Placental epithelial cell (primary cell): ENCODE measurements at places on chromosomes 5 and 9. TPM values are rescaled to one million over a fixed set of nuclear protein-coding genes. Genes with fewer than 3 reads are reported as not detected.

PCDHGC4 gene
- 0.54 and 2.4 TPM in 2 replicates for total RNA-seq

FBXW11 gene
- total RNA-seq, result 54.6 and 59.6 TPM in 2 replicates

HACD4 gene
- total RNA-seq, result 25.9 and 30.0 TPM in 2 replicates

LRRTM2 gene
- total RNA-seq, result not detected in 2 replicates

ISOC1 gene
- total RNA-seq, result 17.3 and 28.2 TPM in 2 replicates

TMOD1 gene
- total RNA-seq, result not detected in 2 replicates

EXOSC3 gene
- total RNA-seq, result 11.4 and 75.8 TPM in 2 replicates

FAM78A gene
- total RNA-seq, result under 0.01 TPM in 1 of 2 replicates, not detected in the other

TERT gene
- total RNA-seq, result not detected in 2 replicates

PCDHGB2 gene
- total RNA-seq, result 0.33 and 2.4 TPM in 2 replicates

MUSK gene
- 0.11 and 0.39 TPM in 2 replicates for total RNA-seq

GPR21 gene
- 1.8 and 3.5 TPM in 2 replicates for total RNA-seq

IL17B gene
- total RNA-seq, result not detected in 2 replicates
